ENCODE measurements at places on chromosomes 4 and X.
A peak's percentile ranks its signal among the peaks of the same experiment; 100 is the strongest.

- DNase-seq, result no peak
Observed at GRCh38 chrX:32778965-32779364, 432.4 kb downstream of the DMD start.

- no peak for DNase-seq
Observed at GRCh38 chr4:8597791-8598190, 5.2 kb downstream of the CPZ start.

DNA sequence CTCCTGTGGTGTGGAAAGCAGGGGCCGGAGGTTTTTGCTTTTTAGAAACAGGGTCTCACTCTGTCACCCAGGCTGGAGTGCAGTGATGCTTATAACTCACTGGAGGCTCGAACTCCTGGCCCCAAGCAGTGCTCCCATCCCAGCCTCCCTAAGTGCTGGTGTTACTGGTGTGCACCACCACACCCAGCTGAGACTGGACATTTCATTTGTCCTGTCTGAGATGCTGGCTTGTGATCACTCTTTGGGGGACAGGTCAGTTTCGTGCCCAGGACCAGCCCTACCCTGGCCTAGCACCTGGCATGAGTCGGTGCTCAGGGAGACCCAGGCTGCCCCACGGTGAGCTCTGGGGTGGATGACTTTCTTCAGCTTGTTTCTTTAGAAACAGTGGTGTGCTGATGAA lies 11.3 kb downstream of the PSAPL1 start:
- no peak for DNase-seq

GRCh38 chr4:165079476-165079875 lies 25.8 kb downstream of the TRIM75 start:
- DNase-seq, result no peak

GRCh38 chrX:155115174-155115819 lies 44.0 kb downstream of the BRCC3 start:
- no peak for DNase-seq

- DNase-seq, result no peak
Observed at GRCh38 chr4:73603271-73603710, 16.9 kb downstream of the RASSF6 start.

GRCh38 chr4:151175754-151176631 lies 76.6 kb downstream of the RPS3A start:
- DNase-seq, result no peak

DNA sequence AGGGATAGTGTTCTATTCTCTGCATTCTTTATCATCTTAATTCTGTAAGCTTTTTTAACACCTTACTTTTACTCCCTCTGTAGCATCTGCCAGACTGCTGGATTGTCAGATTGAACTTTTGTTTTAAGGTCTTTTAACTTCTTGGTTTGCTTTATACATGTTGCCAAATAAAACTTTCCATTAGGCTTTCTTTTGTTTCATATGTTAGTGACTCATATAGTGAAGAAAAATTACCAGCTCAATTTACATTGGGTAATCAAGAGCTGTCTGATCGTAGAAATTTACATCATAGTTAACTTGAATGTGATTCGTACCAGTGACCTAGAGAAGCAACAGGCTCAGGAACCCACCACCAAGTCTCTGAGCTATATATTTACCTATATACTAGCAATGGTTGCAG lies 28.5 kb upstream of the KLHL4 start:
- no peak for DNase-seq

DNA sequence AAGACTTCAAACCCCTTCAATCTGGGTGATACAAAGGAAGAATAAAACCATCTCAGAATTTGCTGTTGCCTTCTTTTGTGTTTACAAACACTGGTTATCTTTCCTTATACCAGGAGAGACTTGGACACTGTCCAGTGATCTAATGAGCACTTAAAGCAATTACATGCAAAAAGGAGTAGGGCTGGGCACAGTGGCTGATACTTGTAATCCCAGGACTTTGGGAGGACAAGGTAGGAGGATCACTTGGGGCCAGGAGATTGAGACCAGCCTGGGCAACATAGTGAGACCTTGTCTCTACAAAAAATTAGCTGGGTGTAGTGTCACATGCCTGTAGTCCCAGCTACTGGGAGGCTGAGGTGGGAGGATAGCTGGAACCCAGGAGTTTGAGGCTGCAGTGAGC lies 95.7 kb upstream of the DRD5 start:
- DNase-seq, result no peak

GRCh38 chr4:37771771-37772170 lies 54.7 kb upstream of the PGM2 start:
- no peak for DNase-seq

GRCh38 chrX:93637591-93637990 lies 35.8 kb downstream of the NAP1L3 start:
- DNase-seq, result no peak

GRCh38 chr4:71229477-71230270 lies 109.1 kb upstream of the SLC4A4 start:
- no peak for DNase-seq

- DNase-seq, result no peak
Observed at GRCh38 chrX:53483838-53484405, 49.8 kb upstream of the HSD17B10 start.

DNA sequence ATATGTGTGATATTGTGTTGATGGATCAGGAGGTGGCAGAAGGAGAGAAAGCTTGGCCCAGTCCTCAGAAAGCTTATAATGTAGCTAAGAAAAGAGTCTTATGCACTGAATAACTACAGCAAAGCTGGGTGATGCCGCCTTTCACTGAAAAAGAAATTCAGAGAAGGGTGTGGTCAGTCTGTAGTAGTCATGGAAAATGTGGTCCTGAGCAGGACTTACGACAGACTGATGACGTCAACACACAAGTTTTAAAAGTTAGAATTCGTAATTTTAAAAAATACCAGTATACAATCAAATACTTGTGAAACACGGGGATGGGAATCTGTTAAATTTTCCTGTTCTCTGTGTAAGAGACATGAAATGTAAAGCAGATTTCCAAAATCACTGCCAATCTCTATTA lies 87.0 kb upstream of the RAPGEF2 start:
- DNase-seq, result no peak

- no peak for DNase-seq
Observed at GRCh38 chr4:146975036-146975435, 29.4 kb upstream of the TTC29 start.

- DNase-seq, result no peak
Observed at GRCh38 chr4:13359809-13360208, 124.3 kb downstream of the RAB28 start.

DNA sequence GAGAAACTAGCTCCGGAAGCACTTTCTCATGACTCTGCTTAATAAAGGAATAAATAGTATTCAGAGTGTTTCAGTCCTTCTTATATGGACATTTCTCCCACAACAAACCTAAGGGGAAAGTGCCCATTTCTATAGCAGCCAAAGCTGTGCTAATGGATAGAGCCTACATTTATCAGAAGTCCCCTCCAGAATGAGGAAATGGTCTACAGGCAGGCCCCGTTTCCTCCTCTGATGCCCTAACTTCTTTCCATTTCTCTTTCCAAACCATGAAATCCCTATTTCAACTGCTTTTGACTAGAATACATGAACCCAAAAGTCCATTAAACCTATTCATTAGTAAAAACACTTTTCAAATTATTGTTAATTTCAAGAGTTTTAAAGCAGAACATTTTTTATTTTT lies 4.5 kb downstream of the ACSL1 start:
- DNase-seq, result no peak

DNA sequence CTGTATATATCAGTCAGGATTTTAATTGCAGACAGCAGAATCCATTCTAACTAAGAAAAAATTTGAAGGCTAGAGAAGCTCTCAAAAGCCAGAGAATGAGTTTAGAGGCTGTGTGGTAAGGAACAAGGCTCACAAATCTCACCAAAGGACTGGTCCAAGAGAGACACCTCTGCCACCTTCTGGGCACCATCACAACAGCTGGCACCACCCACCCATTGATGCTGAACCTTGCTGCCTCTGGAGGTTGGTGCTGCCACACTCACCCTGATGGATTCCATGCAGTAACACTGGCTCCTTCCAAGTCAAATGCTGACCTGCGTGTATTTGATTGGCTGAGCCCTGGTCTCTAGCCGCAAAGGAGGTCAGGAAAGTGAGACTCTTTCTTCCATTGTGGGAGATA lies 100.8 kb downstream of the BEND2 start:
- DNase-seq, result no peak

GRCh38 chr4:143188136-143189088 lies 3.7 kb downstream of the USP38 start:
- DNase-seq, result no peak

DNA sequence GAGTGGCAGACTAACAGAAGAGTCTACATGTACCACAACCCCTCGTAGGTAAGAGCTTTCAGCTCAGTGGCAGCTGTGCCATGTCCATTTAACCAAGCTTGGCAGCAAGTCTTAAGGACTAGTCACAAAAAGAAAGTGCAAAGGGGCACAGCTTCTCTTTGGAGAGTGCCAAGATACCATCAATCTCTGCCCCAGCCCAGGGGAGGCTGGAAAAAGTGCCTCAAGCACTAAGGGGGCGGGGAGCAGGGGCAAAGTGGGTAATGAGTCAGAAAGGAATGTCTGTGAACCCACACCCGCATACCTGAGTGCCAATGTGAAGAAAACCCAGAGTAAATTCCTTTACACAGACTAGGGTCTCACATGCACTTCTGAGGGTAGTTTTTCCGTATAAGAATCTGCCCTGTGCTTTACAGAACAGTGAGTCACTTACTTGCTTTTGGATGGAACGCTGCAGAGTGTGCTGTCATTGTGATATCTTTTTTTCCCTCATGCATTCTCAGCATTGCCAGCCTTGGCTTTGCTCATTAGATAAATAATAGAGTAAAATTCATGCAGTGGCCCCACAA lies 219.8 kb downstream of the ZNF674 start:
- DNase-seq, result peak; percentile 29

- no peak for DNase-seq
Observed at GRCh38 chr4:8009097-8009496, 69.4 kb upstream of the AFAP1 start.

GRCh38 chr4:37008199-37008598 lies 236.3 kb upstream of the NWD2 start:
- no peak for DNase-seq

GRCh38 chr4:93657527-93657926 lies 171.0 kb upstream of the ATOH1 start:
- DNase-seq, result no peak

DNA sequence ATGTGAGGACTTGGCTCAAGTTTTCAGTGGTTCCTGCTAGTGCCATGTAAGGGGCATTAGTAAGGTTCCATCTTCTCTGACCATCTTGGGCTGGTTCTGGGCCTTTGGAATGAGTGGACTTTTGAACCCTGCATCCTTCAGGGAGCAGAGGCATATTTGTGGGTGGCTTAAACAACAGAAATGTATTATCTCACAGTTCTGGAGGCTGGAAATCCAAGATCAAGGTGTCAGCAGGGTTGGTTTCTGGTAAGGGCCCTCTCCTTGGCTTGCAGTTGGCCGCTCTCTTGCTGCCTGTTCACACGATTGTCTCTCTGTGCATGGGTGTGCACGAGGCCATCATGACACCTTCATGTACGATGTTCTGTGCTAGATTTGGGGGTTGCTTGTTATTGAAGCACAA lies 21.3 kb downstream of the CCKAR start:
- DNase-seq, result no peak

DNA sequence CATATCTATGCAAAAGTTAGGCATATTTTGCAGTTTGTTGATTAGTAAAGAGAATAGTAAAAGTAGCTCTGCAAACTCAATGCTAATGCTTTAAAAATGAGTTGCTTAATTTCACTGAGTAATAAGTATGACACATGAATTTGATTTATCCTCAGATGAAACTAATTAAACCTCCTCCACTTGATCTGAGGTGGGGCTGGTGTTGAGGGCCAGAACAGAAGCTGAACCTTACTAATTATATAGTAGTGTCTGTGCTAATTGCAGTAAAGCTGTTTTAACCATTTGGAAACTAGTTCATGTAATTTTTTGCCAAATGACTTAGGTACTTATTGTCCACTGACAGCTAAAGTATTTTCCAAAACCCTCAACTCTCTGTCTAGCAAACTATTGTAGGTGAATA lies 7.7 kb upstream of the PGAM4 start:
- DNase-seq, result no peak

- DNase-seq, result no peak
Observed at GRCh38 chr4:72340803-72341431, 228.1 kb downstream of the ADAMTS3 start.

GRCh38 chrX:139077281-139078250 lies 366.0 kb upstream of the FGF13 start:
- DNase-seq, result no peak

DNA sequence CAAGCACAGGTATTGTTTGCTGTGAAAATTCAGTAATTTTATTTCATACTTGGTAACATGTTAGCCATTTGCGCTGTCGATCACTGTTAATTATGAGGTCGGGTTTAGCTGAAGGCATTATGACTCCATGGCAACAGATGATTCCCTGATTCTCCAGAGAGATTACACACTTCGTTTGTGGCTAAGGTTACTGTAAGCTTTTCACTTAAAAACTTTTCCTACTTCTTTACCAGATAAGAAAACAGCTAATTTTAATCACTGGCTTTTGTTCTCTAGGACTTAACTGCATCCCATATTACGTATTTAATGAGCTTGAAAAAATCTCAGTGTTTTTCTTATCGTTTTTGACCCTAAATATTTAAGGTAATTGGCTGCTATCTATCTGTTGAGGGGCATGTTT lies 2.1 kb downstream of the GSTCD start:
- no peak for DNase-seq

DNA sequence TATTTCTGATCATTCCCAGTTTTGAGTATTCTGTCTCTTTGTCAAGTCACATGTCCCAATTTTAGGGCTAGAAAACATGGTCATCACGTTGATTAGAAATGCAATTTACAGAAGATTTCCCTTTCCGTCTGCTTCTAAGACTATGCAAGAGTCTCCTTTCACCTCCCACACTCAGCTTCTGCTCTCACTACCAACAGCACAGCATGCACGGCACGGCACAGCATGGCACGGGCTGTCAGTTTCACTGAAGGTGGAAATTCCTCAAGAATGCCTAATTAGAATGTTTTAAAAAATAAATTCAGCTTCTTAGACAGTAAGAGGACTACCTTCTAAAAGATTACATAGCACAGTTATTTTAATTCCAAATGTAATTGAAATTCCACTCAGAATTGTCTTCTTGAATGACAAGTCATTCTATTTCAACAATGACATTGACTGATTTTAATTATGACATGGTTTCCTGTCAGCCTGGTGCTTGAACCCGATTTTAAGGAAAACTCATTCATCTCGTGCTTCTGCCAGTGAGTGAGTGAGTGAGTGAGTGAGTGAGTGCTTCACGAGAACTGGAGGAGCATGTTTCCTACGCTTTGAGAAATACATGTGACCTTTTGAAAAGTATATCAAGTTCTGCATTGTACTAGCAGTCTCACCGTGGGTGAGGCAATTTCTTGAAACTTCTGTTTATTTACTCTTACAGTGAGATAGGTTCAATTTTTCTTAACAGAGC lies 124.8 kb upstream of the SORBS2 start:
- no peak for DNase-seq

- DNase-seq, result no peak
Observed at GRCh38 chrX:76155786-76156185, 17.1 kb upstream of the PBDC1 start.

GRCh38 chr4:40316333-40316781 lies 18.8 kb upstream of the CHRNA9 start:
- DNase-seq, result no peak

DNA sequence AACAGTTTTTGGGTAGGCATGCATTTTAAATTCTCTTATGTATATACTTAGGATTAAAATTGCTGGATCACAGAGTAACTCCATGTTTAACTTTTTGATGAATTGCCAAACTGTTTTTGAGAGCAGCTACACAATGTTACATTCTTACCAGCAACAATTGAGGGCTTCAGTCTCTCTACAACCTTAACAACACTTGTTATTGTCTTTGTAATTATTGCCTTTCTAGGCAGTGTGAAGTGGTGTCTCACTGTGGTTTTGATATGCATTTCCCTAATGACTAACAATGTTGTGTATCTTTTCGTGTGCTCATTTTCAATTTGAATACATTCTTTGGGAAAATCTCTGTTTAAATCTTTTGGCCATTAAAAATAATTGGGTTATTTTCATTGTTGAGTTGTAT lies 17.3 kb upstream of the F11 start:
- DNase-seq, result no peak

Measured in stimulated activated CD8-positive, alpha-beta memory T cell treated with anti-CD3 and anti-CD28 coated beads, Interleukin-4, amount 100 ng/mL, for 24 hours (primary cell).